ENCODE measurements at places on chromosomes 2 and 18.

GRCh38 chr2:100588071-100588786 is 25.4 kb downstream of the PDCL3 start:
- no peak for DNase-seq

GRCh38 chr2:230955163-230955737 is 30.2 kb upstream of the GPR55 start:
- no peak for DNase-seq

DNA sequence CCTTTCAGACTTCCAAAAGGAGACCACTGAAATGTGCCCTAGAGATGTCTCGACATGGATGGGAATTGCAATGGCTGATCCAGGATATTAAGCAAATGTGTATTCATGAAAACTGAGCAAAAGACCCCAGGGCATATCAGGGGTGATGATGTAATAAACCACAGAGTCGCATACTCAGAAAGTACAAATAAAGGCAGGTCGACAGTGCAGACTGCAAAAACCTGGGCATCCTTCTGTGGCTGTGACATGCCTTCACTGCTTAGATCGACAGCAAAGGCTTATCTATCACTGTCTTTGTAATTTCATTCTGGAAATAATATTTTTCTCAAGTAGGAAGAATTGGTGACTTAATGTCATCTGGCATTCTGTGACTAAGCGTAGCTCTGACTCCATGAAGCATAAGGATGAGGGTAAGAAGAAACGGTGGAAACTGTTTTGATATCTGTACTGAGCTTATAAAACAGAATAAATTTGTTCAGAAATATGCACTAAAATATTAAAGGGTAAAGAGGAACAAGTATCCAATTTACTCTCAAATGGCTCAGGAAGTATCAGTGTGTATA is 115.6 kb upstream of the NRP2 start:
- DNase-seq: no peak

- DNase-seq: no peak
These were observed 125.9 kb downstream of the PLA2R1 start for GRCh38 chr2:159936471-159936870.

- no peak for DNase-seq
These were observed 93.8 kb downstream of the ARL4C start for GRCh38 chr2:234403074-234403473.

DNA sequence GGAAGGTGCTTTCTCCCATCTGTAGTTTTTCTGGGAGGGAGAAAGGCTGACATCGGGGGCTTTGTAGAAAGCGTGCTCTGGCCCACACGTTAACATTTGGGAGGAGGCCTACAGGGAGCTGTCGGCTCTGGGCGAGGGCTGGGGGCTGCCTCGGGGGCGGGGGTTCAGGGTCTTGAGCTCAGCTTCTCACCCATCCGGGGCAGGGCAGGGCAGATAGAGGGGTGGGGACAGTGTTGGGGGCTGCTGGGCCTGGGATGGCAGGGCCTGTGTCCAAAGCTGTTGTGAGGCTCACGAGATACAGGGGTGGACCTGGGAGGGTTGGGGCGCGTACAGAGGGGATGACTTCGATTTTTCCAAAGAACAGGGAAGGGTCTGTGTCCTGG is 27.0 kb downstream of the NFATC1 start:
- DNase-seq: no peak

- DNase-seq: no peak
These were observed 128.6 kb downstream of the INHBB start for GRCh38 chr2:120474486-120474885.

DNA sequence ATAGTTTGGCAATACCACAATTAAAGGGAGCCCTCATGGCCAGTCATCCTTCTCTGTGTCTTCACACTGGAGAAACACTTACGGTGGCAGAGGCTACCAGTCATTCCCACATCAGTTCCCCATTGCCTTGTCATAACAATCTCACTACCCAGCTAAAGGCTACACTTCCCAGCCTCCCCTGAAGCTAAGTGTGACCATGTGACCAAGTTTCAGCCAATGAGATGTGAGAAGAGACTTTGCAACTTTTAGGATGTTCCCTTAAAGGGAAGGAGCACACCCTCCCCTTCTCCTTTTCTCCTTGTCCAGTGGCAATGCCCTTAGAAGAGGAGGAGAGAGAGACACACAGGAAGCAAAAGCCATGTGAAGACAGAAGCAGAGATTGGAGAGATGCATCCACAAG is 89.0 kb upstream of the RAB12 start:
- DNase-seq: no peak

DNA sequence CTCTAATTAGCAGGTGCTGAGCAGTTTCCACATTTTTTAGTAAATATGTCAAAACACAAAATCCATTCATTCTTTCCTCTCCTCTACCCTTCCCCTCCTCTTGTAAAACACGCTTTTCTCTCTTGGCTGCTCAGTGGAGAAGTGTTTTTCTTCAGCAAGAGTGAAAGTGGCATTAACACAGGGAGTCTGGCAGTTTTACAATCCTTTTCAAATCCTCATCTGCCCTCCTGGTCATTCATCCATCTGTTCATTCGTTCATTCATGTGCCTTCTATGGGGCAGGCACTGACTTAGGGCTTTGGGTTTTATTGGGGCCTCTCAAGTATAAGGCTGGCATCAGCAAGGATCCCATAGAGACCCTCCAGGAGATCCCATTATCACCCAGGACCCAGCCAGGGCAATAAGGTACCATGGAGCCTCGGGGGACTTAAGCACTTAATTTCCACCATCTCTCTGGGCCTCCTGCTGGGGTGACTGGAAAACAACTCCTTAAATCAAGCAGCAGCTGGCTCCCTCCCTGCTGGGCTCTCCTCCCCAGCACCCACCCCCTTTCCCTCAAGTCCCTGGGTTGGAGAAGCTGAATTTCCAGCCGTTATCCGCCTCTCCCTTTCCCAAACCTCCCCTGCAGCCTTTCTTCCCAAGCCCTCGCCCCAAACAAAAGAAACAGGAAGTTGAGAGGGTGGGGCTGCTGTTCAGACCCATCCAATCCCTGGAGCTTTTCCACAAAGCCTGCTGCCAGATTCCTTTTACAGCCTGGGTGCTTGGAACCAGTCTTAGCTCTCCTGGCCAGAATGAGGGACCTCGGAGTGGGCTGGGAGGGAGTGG is 32.6 kb downstream of the MARCHF4 start:
- DNase-seq: no peak

- no peak for DNase-seq
These were observed 14.9 kb upstream of the KCNS3 start for GRCh38 chr2:17863539-17863938.

DNA sequence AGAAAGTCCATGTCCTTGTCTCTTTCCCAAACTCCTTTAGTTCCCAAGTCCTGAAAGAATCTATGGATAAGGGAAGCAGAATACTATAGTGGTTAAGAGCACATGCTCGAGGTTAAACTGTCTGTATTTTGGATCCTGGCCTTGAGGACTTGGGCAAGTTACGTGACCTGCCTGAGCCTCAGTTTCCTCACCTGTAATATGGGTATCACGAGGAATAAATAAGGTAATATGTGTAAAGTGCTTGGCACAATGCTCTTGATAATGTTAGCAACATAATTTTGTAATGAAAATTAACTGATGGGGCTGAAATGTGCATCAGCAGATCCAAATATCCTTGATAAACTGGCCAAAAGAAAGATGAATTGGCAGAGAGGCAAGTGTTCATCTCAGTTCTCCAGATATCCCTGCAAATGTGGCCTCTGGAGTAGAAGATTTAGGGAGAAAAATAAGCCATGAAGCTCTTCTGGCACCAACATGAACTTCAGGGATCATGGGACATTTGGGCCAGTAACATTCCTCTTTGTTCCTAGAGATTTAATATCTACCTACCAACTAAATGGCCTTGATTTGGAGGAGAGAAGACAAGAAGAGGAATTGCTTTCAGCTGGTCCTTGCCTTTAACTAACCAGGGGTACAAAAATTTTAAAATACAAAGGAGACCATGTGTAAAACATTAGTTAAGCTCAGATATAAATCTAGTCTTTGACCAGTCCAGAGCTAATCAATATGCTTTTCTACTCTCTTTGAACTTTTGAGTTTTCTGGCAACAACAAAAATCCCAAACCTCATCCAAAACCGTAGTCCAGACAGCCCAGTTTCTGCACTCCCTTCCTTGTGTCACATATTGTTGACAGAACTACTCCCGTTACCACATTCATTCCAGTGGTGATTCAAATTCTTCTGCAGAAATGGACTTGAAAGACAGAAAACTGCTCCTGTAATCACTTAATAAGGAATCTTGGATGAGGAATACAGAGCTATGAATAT is 52.7 kb upstream of the EML4 start:
- no peak for DNase-seq

- DNase-seq: no peak
These were observed 23.3 kb downstream of the RAB31 start for GRCh38 chr18:9731380-9731779.

DNA sequence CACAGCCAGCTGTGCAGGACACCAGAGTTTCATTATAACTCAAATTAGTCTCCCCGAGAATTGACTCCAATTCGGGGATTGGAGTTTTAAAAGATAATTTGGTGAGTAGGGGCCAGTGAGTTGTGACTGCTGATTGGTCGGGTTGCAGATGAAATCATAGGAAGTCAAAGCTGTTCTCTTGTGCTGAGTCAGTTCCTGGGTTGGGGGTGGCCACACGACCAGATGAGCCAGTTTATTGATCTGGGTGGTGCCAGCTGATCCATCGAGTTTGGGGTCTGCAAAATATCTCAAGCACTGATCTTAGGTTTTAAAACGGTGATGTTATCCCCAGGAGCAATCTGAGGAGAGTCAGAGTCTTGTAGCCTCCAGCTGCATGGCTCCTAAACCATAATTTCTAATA is 82.7 kb upstream of the SLC66A3 start:
- no peak for DNase-seq

DNA sequence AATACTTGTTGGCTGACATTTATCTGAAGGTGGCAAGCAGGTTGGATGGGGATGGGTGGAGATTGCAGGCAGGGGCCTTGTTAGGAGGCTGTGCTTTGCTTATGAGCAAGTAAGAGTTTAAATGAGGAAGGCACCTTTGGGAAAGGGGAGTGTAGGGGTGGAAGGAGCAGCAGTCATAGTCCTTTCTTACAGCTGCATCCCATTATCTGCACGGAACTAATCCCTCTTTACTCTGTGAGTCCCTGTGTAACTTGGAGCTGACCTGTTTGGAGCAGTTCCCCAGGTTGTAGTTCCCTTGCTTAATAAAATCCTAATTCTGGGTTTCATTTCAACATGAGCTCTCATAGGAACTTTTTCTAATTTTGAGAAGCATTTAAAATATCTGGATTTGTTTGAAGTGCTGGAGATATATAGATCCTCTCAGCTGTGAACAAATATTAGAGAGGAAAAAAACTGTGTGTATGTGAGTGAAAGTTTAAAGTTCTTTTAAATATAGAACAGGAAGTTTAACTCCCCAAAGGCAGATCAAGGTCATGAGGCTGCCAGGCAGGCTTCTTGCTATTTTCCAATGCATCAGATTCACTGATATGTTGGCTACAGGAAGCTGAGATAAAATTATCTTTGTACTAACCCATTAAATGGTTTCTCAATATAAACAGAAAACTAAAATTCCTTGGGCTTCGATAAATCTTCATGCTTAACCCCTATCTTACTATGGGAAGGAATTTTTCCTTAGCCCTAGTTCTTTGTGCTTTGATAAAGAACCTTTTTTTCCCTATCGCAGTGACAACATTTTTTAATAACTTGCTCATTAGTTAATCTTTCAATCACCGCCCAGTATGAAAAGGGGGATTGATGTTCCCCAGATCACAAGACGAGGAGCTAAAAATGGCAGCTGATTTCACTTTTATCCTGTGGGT is 104.6 kb upstream of the EML6 start:
- no peak for DNase-seq

DNA sequence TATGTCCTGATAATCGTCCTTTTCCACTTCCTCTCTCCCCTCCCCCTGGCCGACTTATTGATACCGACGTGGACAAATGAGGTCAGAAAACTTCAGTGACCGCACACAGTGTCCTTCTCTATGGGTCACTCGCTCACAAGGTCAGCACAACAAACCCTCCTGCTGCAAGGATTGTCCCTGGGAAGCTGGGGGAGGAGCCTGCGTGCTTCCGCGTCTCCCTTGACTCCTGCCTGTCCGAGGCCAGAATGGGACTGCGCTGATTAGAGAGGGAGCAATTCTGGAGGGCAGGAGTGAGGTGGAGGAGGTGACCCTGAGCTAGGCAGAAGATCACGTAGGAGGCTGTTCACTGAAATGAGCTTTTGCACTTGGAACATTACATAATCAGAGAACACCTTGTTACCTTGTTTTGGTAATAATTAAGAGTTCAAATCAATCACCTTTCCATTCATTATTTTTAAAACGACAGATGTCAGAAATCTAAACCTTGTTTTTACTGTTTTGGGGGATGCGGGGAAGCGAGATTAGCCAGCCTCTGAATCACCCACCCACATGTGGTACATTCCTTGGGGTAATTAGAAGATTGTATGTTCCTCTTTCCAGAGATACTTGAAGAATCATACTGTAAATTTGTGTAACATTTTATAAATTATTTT is 70.6 kb downstream of the CTAGE1 start:
- DNase-seq: peak; percentile 79

GRCh38 chr2:241015439-241015838 is 17.0 kb downstream of the SNED1 start:
- DNase-seq: no peak

DNA sequence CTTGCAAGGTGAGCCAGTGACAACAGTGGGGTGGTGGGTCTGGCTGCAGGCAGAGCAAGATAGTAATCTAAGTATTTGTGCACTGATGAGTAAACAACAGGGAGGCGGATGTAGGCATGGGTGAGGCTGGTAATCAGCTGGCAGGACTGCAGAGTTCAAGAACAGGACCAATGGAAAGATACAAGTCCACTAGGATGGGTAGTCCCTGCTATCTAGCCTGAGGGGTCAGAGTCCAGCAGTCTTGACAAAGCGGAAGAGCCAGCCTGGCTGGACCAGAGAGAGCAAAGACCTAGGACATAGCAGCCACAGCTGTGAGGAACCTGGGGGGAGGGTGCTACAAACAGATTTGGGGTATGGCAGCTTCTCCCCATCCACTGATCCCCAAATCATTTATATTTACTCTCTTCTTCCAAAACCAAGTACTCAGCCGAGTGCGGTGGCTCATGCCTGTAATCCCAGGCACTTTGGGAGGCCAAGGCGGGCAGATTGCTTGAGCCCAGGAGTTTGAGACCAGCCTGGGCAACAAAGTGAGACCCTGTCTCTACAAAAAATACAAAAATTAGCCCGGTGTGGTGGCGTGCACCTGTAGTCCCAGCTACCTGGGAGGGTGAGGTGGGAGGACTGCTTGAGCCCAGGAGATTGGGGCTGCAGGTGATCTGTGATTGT is 25.9 kb downstream of the VIL1 start:
- peak; percentile 76 for DNase-seq

DNA sequence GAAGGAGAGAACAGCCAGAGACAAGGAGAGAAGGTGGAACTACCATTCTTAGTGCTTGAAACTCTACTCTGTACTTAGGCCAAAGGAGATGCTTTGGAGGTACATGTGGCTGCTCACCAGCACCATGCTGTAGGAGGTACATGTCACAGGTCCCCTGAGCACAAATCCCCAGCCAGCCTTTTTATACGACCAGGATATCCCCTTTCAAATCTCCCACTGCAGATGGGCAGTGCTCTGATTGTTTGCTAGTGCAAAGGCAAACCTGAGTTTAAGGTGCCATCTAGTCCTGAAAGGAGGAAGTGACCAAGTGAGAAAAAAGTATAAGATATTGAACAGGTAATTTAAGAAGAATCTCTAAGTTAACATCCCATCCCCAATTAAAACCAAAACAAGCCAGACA is 17.1 kb upstream of the TTC21B start:
- DNase-seq: no peak

- DNase-seq: no peak
These were observed 69.6 kb downstream of the STEAP3 start for GRCh38 chr2:119293254-119293653.

GRCh38 chr2:192216336-192216735 is 21.6 kb upstream of the TMEFF2 start:
- DNase-seq: no peak

Measured in HuH-7 (cell line).